ENCODE measurements at places on chromosomes 4 and X.

GRCh38 chr4:29046781-29047180, 1673.4 kb upstream of the PCDH7 start:
- DNase-seq: no peak

DNA sequence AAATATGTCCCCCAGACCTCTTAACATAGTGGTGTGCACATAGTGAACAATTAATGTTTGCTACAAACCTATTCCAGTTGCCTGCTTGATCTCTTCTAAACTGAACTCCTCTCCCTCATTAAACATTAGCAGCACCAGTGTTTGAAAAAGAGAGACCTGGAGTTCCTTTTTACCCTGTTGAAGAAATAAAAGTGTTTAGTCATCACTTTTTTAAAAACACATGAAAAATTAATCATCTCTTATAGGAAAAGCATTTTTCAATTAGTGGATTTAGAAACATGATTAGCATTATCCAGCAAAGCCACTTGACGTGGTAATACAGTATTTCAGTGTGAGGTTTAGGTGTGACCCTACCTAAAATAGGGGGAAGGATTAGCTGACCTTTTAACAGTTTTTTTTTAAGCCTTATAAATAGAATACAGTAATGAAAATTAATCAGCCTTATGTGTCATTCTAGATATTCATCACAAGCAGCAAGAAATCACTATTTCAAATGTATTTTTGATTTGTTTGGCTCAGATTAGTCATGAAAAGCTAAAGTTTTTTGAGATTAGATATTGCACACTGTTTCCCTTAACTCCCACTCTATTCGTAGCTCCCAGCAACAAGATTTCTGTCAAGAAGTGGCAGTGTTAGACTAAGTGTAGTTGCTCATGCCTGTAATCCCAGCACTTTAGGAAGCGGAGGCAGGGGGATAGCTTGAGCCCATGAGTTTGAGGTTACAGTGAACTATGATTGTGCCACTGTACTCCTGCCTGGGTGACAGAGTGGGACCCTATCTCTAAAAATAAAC, 26.2 kb downstream of the CUL4B start:
- DNase-seq: no peak

GRCh38 chr4:67549123-67549522, 3.8 kb upstream of the CENPC start:
- no peak for DNase-seq

DNA sequence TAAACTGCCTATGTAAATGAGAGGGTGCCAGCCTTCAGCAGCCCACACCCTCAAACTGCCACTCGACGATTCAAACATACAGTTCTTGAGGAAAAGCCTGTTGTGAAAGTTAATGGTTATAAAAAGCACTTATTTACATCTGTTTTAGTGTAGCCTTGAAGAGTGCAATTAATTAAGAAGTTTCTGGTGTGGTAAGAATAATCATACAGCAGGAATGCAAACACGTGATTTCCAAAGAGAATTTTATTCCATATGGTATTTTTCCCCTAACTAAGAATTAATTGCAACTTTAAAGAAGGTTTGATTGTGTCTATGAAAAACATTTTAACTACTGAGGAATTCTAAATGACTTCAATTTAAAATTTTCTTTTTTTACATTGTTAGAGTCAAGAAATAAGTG, 176.3 kb upstream of the PITX2 start:
- DNase-seq: no peak

DNA sequence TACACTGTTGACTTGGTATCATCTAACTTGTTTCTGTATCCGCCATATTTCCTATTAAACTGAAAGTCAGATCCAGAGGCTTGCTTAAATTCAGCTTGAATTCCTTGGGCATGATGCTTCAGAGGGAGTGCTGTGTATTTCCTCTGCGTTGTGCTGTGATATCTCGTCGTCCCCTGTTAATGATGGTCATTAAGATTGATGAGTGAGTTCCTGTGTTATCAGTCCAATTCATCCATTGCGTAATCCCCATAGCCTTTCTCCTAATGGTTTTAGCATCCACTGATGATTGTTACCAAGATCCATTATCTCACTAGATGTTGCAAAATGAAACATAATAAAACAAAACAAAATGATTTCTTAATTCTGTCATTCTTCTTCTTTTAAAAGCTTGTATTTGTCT, 31.3 kb upstream of the CHM start:
- no peak for DNase-seq

DNA sequence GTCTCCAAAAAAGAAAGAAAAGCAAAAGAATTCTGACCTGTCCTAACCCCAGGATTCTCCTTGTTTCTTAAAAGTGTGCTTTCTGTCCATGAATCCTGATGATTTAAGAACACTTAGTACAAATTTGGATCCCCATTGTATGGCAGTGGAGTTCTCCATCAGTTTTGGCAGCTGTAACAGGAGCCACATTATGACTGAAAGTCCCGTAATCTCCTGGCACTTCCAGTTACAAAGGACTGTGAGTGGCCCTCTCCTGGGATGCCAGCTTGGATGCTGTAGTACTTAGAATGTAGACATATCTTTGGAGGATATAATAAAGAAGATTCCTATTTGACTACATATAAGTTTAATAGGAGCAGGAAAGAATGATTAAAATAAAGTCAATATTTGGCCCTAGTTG, 20.6 kb downstream of the AP1AR start:
- no peak for DNase-seq

All from right forelimb (tissue), 1 donor.